ENCODE measurements at places on chromosomes 1 and 21.

GRCh38 chr1:160330119-160330518 lies 12.9 kb downstream of the COPA start:
- DNase-seq, result no peak

GRCh38 chr1:38953433-38953860 lies 11.8 kb upstream of the RHBDL2 start:
- DNase-seq, result no peak

GRCh38 chr1:15172405-15173259 lies 19.1 kb downstream of the TMEM51 start:
- DNase-seq, result no peak

- DNase-seq, result no peak
Measured at GRCh38 chr1:90336552-90337324, 341.8 kb downstream of the ZNF326 start.

- DNase-seq, result no peak
Measured at GRCh38 chr1:48808496-48808895, 31.8 kb upstream of the BEND5 start.

Data from stimulated activated CD4-positive, alpha-beta T cell treated with anti-CD3 and anti-CD28 coated beads, Interleukin-4, amount 100 ng/mL, for 24 hours (primary cell).